ENCODE measurements at places on chromosomes 1 and 21. TPM values are rescaled to one million over a fixed set of nuclear protein-coding genes. Genes with fewer than 3 reads are reported as not detected.

GRCh38 chr1:54009406-54009805 lies 8.6 kb downstream of the LDLRAD1 start:
- no peak for DNase-seq
- no peaks in the 10 kb centered on the region for H3K36me3 ChIP-seq
- H3K4me1 ChIP-seq, result no peaks in the 10 kb centered on the region
- no peak overlapping the region for H3K27ac ChIP-seq
- H3K4me3 ChIP-seq, result no peak overlapping the region

GRCh38 chr1:44322367-44322766 lies 32.7 kb downstream of the ERI3 start:
- peaks cover 2% of the 10 kb centered on the region for H3K4me1 ChIP-seq
- no peaks in the 10 kb centered on the region for H3K27me3 ChIP-seq
- no peak overlapping the region for H3K27ac ChIP-seq
- H3K4me3 ChIP-seq, result no peak overlapping the region
- no peak for DNase-seq
- no peaks in the 10 kb centered on the region for H3K36me3 ChIP-seq

DNA sequence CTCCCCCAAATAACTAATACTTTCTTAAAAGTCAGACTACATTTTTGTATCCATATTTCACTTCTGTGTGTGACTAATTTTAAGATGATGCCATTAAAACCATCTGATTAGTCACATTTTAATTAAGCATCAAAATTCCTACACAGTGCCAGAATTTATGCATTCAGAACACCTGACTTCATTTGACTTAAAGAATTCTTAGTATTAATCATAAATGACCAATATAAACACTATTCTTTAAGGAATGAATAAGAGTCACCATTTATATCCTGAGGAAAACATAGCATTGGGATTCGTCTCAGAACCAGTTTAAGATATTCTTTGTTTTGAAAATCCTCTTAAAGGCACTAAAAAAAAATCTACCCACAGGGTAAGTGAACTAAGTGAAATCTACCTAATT lies 37.0 kb downstream of the TM2D1 start:
- H3K4me1 ChIP-seq, result no peaks in the 10 kb centered on the region
- H3K4me3 ChIP-seq, result no peak overlapping the region
- no peak overlapping the region for H3K27ac ChIP-seq
- no peaks in the 10 kb centered on the region for H3K27me3 ChIP-seq

DNA sequence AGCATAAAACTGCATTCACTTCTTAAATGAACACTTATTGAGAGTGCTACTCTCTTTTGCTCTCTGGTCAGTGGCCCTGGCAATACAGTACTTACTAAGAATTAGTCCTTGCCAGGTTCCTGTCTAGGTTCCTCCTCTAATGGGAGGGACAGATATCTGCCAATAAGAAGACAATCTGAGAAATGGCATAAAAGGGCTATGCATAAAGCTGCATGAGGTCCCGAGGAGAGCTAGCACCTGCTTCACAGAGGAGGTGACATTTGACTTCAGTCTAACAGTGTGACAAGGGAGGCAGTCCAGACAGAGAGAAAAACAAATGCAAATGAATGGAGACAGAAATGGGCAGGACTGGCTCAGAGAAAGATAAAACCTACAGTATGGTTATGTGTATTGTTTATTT lies 357.1 kb upstream of the SGIP1 start:
- no peaks in the 10 kb centered on the region for H3K4me1 ChIP-seq
- H3K4me3 ChIP-seq, result no peak overlapping the region
- no peak overlapping the region for H3K27ac ChIP-seq
- DNase-seq, result no peak
- no peaks in the 10 kb centered on the region for H3K27me3 ChIP-seq

GRCh38 chr21:32698971-32699693 lies 28.7 kb downstream of the SYNJ1 start:
- H3K27ac ChIP-seq, result no peak overlapping the region
- no peaks in the 10 kb centered on the region for H3K4me1 ChIP-seq
- no peaks in the 10 kb centered on the region for H3K27me3 ChIP-seq
- H3K4me3 ChIP-seq, result no peak overlapping the region

The SH3BGRL3 gene
- total RNA-seq, result 35.8 TPM

DNA sequence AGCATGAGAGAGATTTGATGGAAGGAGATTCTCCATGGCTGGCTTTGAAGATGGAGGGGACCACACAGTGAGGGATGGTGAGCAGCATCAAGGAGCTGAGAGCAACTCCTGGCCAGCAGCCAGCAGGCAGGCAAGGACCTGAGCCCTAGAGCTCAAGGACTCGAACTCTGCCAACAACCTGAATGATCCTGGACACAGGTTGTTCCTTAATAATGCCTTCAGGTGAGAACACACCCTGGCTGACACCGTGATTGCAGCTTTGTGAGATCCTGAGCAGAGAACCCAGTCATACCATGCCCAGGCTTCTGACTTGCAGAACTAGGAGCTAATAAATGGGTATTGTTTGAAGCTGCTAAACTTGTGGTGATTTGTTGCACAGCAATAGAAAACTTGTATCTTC lies 183.1 kb downstream of the LMX1A start:
- DNase-seq, result no peak
- no peaks in the 10 kb centered on the region for H3K27me3 ChIP-seq
- H3K4me1 ChIP-seq, result no peaks in the 10 kb centered on the region
- H3K36me3 ChIP-seq, result no peaks in the 10 kb centered on the region

GRCh38 chr1:241362350-241362749 lies 5.3 kb upstream of the RGS7 start:
- DNase-seq, result no peak
- no peaks in the 10 kb centered on the region for H3K36me3 ChIP-seq
- no peaks in the 10 kb centered on the region for H3K27me3 ChIP-seq
- no peak overlapping the region for H3K4me3 ChIP-seq

DNA sequence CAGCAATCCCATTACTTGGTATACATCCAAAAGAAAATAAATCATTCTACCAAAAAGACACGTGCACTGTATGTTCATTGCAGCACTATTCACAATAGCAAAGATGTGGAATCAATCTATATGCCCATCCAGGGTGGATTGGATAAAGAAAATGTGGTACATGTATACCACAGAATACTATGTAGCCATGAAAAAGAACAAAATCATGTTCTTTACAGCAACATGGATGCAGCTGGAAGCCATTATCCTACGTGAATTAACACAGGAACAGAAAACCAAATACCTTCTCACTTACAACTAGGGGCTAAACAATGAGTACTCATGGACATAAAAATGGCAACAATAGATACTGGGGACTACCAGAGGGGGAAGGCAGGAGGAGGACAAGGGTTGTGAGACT lies 147.3 kb downstream of the TIAM1 start:
- H3K27ac ChIP-seq, result no peak overlapping the region
- no peak overlapping the region for H3K4me3 ChIP-seq
- H3K4me1 ChIP-seq, result no peaks in the 10 kb centered on the region

The LRRC53 gene
- total RNA-seq, result not detected

- no peaks in the 10 kb centered on the region for H3K4me1 ChIP-seq
- no peak overlapping the region for H3K4me3 ChIP-seq
- no peaks in the 10 kb centered on the region for H3K27me3 ChIP-seq
- no peak overlapping the region for H3K27ac ChIP-seq
- DNase-seq, result no peak
Observed at GRCh38 chr1:173175514-173176145, 31.5 kb downstream of the TNFSF4 start.

- no peak overlapping the region for H3K4me3 ChIP-seq
- H3K4me1 ChIP-seq, result no peaks in the 10 kb centered on the region
- peak; percentile 28 for DNase-seq
- no peaks in the 10 kb centered on the region for H3K27me3 ChIP-seq
- no peaks in the 10 kb centered on the region for H3K36me3 ChIP-seq
Observed at GRCh38 chr1:29672416-29673227, 436.3 kb downstream of the PTPRU start.

DNA sequence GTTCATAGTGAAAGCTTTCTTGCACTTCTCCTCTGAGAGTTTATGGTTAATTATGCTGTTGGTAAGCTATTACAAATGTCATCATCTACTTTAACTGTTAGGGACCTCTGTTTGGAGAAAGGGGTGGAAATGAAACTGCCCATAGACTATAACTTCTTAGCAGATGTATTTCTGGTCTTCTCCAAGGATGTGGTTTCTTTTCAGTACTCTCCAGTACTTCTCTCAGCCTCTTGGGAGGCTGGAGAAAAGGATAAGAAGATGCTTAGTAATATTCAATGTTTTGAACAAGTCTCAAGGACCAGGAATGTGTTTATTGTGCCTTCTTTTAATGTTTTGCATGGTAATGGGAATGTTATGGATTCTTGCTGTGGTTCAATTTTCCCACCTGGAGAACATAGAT lies 60.4 kb downstream of the LAMC2 start:
- H3K4me1 ChIP-seq, result no peaks in the 10 kb centered on the region
- H3K27me3 ChIP-seq, result no peaks in the 10 kb centered on the region
- DNase-seq, result no peak
- no peak overlapping the region for H3K27ac ChIP-seq
- no peaks in the 10 kb centered on the region for H3K36me3 ChIP-seq

- no peaks in the 10 kb centered on the region for H3K36me3 ChIP-seq
- no peaks in the 10 kb centered on the region for H3K27me3 ChIP-seq
- no peak overlapping the region for H3K4me3 ChIP-seq
- H3K27ac ChIP-seq, result no peak overlapping the region
- DNase-seq, result no peak
- H3K4me1 ChIP-seq, result no peaks in the 10 kb centered on the region
Observed at GRCh38 chr1:217193151-217193550, 437.7 kb downstream of the GPATCH2 start.

- peak overlapping the region; percentile 97 for H3K27ac ChIP-seq
- H3K27me3 ChIP-seq, result no peaks in the 10 kb centered on the region
- H3K36me3 ChIP-seq, result no peaks in the 10 kb centered on the region
- DNase-seq, result peak; percentile 77
- peaks cover 10% of the 10 kb centered on the region for H3K4me1 ChIP-seq
Observed at GRCh38 chr1:20634594-20635084, 1.4 kb downstream of the PINK1 start.

DNA sequence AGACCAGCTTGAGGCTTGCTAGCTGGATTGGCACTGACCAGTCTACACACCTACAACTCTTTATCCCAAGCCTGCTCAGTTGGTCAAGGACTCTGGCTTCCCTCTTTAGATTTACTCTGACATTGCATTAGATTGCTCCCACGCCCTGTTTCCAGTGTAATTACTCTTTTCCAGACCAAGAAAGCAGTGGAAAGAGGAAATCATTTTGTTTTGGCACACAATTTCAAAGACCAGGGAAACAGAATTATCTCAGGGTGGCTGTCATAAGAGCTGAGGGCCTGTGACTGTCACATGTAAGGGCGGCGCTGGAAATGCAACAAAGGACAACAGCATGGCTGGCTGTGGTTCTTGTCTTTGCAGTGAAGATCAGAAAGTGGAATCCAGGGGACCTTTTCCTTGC lies 302.7 kb downstream of the HHAT start:
- no peak overlapping the region for H3K4me3 ChIP-seq
- no peak overlapping the region for H3K27ac ChIP-seq
- no peak for DNase-seq
- no peaks in the 10 kb centered on the region for H3K27me3 ChIP-seq

DNA sequence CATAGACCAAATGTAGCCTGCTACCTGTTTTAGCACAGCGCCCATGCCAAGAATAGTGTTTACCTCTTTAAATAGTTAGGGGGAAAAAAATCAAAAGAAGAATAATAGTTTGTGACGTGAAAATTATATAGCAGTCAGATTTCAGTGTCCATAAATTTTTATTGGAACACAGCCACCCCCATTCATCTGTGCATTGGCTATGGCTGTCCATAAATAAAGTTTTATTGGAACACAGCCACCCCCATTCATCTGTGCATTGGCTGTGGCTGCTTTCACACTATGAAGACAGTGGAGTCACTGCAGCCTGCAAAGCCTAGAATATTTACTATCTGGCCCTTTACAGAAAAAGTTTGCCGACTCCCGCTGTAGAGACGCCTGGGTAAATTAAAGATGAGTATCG lies 20.9 kb downstream of the EPHX1 start:
- H3K27me3 ChIP-seq, result no peaks in the 10 kb centered on the region
- H3K4me3 ChIP-seq, result no peak overlapping the region
- no peak overlapping the region for H3K27ac ChIP-seq
- H3K4me1 ChIP-seq, result peaks cover 70% of the 10 kb centered on the region
- no peak for DNase-seq
- peaks cover 50% of the 10 kb centered on the region for H3K36me3 ChIP-seq

The WNT2B gene
- total RNA-seq, result 0.29 TPM

The NPR1 gene
- 5.5 TPM for total RNA-seq

GRCh38 chr21:34077888-34078287 lies 4.5 kb downstream of the MRPS6 start:
- no peak for DNase-seq
- no peaks in the 10 kb centered on the region for H3K36me3 ChIP-seq

The A3GALT2 gene
- total RNA-seq, result not detected

- H3K4me1 ChIP-seq, result no peaks in the 10 kb centered on the region
- no peak overlapping the region for H3K27ac ChIP-seq
- DNase-seq, result no peak
- H3K27me3 ChIP-seq, result no peaks in the 10 kb centered on the region
- no peak overlapping the region for H3K4me3 ChIP-seq
Observed at GRCh38 chr21:41267346-41267745, 49.3 kb upstream of the FAM3B start.

- no peak overlapping the region for H3K4me3 ChIP-seq
- H3K4me1 ChIP-seq, result no peaks in the 10 kb centered on the region
- no peak overlapping the region for H3K27ac ChIP-seq
- no peaks in the 10 kb centered on the region for H3K36me3 ChIP-seq
Observed at GRCh38 chr1:45216200-45216541, 9.8 kb upstream of the ZSWIM5 start.

DNA sequence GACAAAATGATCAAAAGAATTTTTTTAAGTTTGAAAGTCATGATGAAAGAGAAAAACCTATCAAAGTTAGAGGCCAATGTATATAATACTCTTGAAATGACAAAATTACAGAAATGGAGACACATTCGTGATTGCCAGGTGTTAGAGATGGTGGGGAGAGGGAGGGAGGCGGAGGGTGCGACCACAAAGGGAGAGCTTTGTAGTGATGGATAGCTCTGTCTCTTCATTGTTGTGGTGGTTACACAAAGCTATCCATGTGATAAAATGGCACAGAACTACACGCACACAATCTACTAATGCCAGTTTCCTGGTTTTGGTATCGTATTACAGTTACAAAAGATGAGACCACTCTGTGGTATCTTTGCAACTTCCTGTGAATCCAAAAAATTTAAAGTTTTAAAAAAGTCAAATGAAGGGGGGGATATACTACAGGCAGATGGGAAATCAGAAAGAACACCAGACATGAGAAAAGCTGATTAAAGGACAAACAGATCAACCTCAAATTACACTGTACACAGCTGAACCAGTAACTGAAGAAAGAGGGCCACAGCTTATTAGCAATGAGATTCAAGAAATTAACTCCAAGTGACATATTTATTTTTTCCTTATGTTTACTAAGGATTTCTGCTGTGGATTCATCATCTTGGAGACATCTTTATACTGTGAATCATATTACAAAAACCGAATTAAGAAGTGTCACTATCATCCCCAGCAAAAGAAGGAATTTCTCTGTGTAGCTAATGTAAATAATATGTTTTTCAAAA lies 199.1 kb downstream of the SLC45A1 start:
- H3K36me3 ChIP-seq, result no peaks in the 10 kb centered on the region
- H3K27me3 ChIP-seq, result no peaks in the 10 kb centered on the region
- H3K4me1 ChIP-seq, result peaks cover 12% of the 10 kb centered on the region
- no peak overlapping the region for H3K4me3 ChIP-seq

- H3K4me1 ChIP-seq, result no peaks in the 10 kb centered on the region
- no peaks in the 10 kb centered on the region for H3K36me3 ChIP-seq
- DNase-seq, result no peak
- no peak overlapping the region for H3K4me3 ChIP-seq
- H3K27me3 ChIP-seq, result no peaks in the 10 kb centered on the region
Observed at GRCh38 chr1:44830900-44831304, 12.2 kb downstream of the PTCH2 start.
